ENCODE measurements at places on chromosomes 2 and 18. TPM values are rescaled to one million over a fixed set of nuclear protein-coding genes. Genes with fewer than 3 reads are reported as not detected.

- H3K27ac ChIP-seq, result no peak overlapping the region
- H3K36me3 ChIP-seq, result no peaks in the 10 kb centered on the region
- no peak overlapping the region for H3K4me3 ChIP-seq
- H3K4me1 ChIP-seq, result no peaks in the 10 kb centered on the region
- H3K27me3 ChIP-seq, result no peaks in the 10 kb centered on the region
- DNase-seq, result no peak
These were observed 77.8 kb upstream of the DTNA start for GRCh38 chr18:34632321-34632720.

DNA sequence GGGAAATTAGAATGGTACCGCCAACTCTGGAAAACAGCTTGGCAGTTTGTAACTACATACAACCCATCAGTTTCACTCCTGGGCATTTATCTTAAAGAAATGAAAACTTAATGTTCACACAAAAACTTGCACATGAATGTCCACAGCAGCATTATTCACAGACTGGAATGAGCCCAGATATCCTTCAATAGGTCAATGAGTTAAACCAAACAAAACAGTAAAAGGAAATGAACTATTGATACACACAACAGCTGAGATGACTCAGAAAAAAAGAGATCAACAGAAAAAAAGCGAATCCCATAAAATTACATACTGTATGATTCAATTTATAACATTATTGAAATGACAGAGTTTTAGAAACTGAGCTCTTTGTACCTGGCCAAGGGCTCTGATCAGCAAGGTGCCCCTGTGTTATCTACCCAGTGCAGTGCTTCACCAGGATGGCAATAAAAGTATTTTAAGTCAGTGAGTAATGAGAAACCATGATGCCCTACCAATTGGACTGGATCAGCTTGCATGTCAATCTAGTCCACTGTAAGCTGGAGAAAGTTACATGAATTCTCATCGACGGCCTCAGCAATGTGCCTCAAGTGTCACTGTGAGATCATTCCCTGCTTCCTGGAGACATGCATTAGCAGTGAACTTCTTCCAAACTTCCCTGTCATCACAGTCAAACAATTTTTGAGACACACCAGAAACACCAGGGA lies 21.9 kb downstream of the TMEM237 start:
- no peaks in the 10 kb centered on the region for H3K27me3 ChIP-seq
- no peaks in the 10 kb centered on the region for H3K4me1 ChIP-seq
- H3K4me3 ChIP-seq, result no peak overlapping the region
- no peaks in the 10 kb centered on the region for H3K36me3 ChIP-seq

GRCh38 chr2:233281553-233281952 lies 26.1 kb upstream of the SAG start:
- peaks cover 53% of the 10 kb centered on the region for H3K36me3 ChIP-seq
- H3K4me1 ChIP-seq, result peaks cover 3% of the 10 kb centered on the region
- DNase-seq, result no peak

DNA sequence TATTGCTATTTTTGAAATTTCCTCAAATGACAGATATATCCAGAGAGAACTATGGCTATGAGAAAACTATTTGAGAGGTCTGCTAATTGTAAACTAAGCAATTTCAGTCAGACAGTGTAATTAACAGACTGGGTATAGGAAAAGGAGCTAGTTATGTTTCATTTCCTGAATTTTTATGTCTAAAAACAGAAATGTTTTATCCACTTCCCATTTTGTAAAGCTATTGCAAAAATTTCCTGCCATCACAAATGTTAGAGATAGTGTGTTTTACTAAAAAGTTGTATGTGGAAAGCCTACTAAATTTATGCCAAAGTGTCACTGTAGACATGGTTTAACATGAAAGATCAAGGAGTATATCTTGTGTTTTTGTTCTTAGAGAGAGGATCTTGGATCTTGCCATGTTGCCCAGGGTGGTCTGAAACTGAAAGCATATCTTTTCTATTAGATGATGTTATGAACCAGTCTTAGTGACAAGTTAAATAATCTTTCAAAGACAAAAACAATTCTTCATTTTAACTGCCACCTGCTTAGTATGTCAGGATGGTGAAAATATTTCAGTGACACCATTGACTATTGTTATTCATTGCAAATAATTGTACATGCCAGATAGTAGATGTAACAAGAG lies 40.5 kb upstream of the ITPRID2 start:
- no peak overlapping the region for H3K27ac ChIP-seq
- DNase-seq, result no peak
- no peak overlapping the region for H3K4me3 ChIP-seq
- peaks cover 1% of the 10 kb centered on the region for H3K27me3 ChIP-seq
- H3K36me3 ChIP-seq, result no peaks in the 10 kb centered on the region
- H3K4me1 ChIP-seq, result no peaks in the 10 kb centered on the region

DNA sequence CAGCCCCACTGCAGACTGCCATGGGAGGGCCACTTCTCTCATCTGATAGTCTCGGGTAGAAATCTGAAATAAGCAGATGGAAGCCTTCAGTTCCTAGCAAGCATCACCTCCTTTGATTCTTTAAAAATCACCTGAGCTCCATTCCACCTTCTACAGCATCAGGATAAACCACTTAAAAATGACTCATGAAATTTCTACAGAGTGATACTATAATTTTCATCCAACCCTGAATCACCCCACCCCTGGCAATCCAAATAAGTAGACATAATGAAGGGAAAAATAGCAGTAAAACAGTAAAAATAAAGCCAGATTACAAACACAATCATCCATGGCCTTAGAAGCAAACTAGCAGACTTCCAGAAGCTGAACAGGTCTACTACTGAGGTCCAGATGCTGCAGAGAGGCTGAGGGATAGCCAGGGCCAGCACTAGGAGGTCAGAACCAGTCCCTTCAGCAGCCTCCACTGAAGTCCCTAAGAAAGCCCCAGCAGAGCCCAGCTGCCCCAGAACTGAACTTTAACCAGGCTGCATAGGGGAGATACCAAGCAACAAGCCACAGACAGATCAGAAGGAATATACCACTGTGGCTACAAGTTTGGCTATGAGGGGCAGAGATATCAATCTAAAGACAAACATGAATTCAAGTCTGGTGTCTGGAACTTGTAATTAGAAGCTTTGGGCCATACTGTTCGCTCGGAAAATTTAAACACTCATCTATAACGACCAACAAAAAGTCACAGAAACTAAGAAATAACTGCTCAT lies 54.7 kb upstream of the RNU4ATAC start:
- peaks cover 46% of the 10 kb centered on the region for H3K4me1 ChIP-seq
- H3K36me3 ChIP-seq, result peaks cover 16% of the 10 kb centered on the region
- no peak overlapping the region for H3K27ac ChIP-seq
- no peak overlapping the region for H3K4me3 ChIP-seq
- no peaks in the 10 kb centered on the region for H3K27me3 ChIP-seq
- no peak for DNase-seq

DNA sequence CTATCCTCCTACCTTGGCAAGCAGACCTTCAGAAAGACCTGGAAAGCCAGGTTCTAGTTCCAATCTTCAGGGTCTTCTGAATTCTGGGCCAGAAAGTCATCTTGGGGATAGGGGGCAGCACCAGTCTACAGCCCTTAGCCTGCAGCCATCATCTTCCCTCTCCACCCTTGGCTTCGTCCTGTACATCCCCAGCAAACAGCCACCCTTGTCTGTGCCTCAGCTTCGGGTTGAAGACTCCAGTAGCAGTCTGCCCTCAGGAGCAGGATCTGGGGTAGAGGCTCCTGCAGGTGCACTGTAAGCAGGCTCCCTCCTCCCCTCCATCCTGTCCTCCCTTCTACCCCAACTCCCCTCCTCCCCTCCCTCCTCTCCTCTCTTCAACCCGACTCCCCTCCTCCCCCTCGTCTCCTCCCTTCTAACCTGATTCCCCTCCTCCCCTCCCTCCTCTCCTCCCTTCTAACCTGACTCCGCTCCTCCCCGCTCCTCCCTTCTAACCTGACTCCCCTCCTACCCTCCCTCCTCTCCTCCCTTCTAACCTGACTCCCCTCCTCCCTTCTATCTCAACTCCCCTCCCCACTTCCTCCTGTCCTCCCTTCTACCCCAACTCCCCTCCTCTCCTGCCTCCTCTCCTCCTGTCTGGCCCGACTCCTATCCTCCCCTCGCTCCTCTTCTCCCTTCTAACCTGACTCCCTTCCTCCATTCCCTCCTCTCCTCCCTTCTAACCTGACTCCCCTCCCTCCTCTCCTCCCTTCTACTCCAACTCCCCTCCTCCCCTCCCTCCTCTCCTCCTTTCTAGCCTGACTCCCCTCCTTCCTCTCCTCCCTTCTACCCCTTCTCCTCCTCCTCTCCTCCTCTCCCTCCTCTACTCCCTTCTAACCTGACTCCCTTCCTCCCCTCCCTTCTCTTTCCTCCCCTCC lies 90.1 kb upstream of the SMAD2 start:
- no peaks in the 10 kb centered on the region for H3K36me3 ChIP-seq
- H3K4me3 ChIP-seq, result no peak overlapping the region
- H3K27ac ChIP-seq, result no peak overlapping the region

GRCh38 chr2:62383846-62384245 lies 122.1 kb downstream of the TMEM17 start:
- no peak overlapping the region for H3K27ac ChIP-seq
- no peak for DNase-seq
- no peaks in the 10 kb centered on the region for H3K36me3 ChIP-seq
- H3K4me1 ChIP-seq, result no peaks in the 10 kb centered on the region
- no peaks in the 10 kb centered on the region for H3K27me3 ChIP-seq
- no peak overlapping the region for H3K4me3 ChIP-seq

GRCh38 chr2:78814331-78814986 lies 211.0 kb upstream of the REG3G start:
- no peak for DNase-seq
- no peak overlapping the region for H3K27ac ChIP-seq
- no peaks in the 10 kb centered on the region for H3K27me3 ChIP-seq
- no peaks in the 10 kb centered on the region for H3K36me3 ChIP-seq
- no peak overlapping the region for H3K4me3 ChIP-seq

DNA sequence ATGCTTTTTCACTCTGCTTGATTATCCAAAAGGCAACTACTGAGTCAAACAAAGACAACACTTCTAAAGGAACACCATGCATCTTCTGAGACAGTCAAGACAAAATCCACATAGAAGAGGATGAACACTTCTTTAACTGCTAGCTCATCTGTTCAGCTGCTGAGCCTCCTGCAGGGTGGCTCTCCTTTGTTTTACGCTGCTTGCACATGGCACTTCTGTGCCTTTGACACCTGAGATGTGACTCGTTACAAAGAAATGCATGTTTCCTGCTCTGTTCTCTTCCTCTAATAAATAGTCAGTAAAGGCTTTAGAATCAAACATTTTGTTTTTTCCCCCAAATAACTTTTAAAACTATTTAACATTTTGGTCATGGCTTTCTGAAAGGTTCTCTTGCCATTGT lies 1129.4 kb downstream of the TDRD15 start:
- no peak for DNase-seq
- H3K27me3 ChIP-seq, result no peaks in the 10 kb centered on the region
- no peaks in the 10 kb centered on the region for H3K36me3 ChIP-seq
- H3K27ac ChIP-seq, result no peak overlapping the region

GRCh38 chr2:100623033-100623715 lies 60.4 kb downstream of the PDCL3 start:
- DNase-seq, result no peak
- no peaks in the 10 kb centered on the region for H3K27me3 ChIP-seq
- H3K4me1 ChIP-seq, result peaks cover 7% of the 10 kb centered on the region
- H3K27ac ChIP-seq, result no peak overlapping the region
- no peaks in the 10 kb centered on the region for H3K36me3 ChIP-seq
- no peak overlapping the region for H3K4me3 ChIP-seq

- DNase-seq, result no peak
- H3K27ac ChIP-seq, result no peak overlapping the region
- H3K27me3 ChIP-seq, result no peaks in the 10 kb centered on the region
These were observed 108.1 kb downstream of the TRIB2 start for GRCh38 chr2:12824778-12825379.

DNA sequence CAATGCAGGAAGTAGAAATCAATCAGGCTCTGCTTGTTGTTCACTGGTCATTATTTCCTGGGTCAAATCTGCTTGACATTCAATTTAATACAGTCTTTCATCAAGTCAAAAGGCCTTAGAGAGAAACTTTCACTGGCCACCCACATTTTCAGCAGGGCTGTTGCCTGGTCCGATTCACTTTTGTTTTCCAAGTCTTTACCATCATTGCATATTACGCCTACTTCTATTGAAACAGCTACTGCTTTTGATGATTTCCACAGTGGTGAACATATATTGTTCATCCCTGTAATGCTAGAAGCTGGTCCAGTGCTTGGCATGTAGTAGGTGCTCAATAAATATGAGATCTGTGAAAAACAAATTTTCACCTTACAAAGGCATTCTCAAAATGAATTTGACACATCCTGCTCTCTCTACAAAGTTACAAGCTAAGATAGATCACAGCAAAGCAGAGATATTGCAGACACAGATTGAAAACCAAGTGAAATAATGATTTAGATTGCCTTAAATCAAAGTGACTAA lies 600.1 kb downstream of the ARHGAP15 start:
- peaks cover 66% of the 10 kb centered on the region for H3K4me1 ChIP-seq
- H3K36me3 ChIP-seq, result peaks cover 8% of the 10 kb centered on the region
- H3K4me3 ChIP-seq, result no peak overlapping the region
- no peaks in the 10 kb centered on the region for H3K27me3 ChIP-seq

- H3K27ac ChIP-seq, result no peak overlapping the region
- no peak for DNase-seq
- peaks cover 19% of the 10 kb centered on the region for H3K4me1 ChIP-seq
- peaks cover 18% of the 10 kb centered on the region for H3K27me3 ChIP-seq
These were observed 104.1 kb upstream of the ITPRID2 start for GRCh38 chr2:181787310-181788048.

DNA sequence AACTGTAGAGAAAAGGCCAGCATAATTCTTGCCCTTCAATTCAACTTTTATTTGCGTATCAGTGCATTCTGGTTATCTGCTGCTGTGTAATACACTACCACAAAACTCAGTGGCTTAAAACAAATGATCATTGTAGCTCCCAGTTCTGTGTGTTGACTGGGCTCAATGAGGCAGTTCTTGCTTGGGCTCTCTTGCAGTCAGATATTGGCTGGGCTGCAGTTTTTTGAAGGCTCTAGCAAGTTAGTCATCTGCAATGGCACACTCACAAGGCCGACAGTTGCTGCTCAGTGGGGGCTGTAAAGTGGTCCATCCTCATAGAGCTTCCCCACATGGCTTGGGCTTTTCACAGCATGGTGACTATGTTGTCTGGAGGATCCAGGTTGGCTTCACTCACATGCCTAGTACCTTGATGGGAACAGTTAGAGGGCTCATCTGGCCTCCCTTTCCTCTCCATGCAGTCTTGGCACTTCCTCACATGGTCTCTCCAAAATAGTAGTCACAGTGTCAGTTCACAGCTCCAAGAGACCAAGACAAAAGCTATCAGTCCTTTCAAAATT lies 110.6 kb upstream of the TNP1 start:
- no peaks in the 10 kb centered on the region for H3K4me1 ChIP-seq
- no peaks in the 10 kb centered on the region for H3K36me3 ChIP-seq
- H3K27ac ChIP-seq, result no peak overlapping the region
- H3K4me3 ChIP-seq, result no peak overlapping the region
- no peak for DNase-seq

- H3K27me3 ChIP-seq, result no peaks in the 10 kb centered on the region
- peaks cover 33% of the 10 kb centered on the region for H3K4me1 ChIP-seq
- no peak for DNase-seq
These were observed 36.0 kb upstream of the CDC42EP3 start for GRCh38 chr2:37707393-37707792.

The CHRND gene
- not detected for total RNA-seq

The IL36G gene
- total RNA-seq, result not detected

The RPS27A gene
- total RNA-seq, result 1,402 TPM

The STPG4 gene
- total RNA-seq, result not detected

The IL37 gene
- total RNA-seq, result not detected

The REG1B gene
- total RNA-seq, result not detected

The CHRNG gene
- not detected for total RNA-seq

The OSBPL1A gene
- 2.4 TPM for total RNA-seq

The C2orf66 gene
- total RNA-seq, result not detected
